ENCODE measurements at places on chromosomes 7 and 10.
A peak's percentile ranks its signal among the peaks of the same experiment; 100 is the strongest.

GRCh38 chr7:125382401-125382800 is 452.8 kb upstream of the POT1 start:
- no peak for DNase-seq

DNA sequence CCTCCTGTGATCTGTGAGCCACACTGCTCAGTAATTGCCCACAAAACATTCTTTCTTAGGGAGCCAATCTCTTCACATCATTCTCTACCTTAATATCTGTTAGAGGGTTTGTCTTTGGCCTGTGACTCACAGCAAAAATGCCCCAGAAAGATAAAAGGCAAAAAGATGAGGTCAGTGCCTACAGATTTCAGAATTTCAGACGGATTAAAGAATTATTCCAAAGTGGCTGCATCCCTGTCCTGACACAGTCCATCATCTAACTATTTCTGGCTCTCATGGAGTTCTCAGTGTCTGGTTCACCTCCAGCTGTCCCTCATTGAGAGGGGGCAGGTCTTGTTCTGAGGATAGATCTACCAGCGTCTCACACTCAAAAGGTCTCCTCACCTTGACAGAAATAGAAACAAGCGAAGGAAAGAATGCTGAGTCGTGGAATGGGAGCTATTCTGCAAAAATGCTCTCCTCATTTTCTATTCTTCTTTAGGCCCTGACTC is 138.5 kb upstream of the AOAH start:
- DNase-seq = no peak

GRCh38 chr10:47094126-47094525 is 182.9 kb downstream of the PTPN20 start:
- no peak for DNase-seq

- no peak for DNase-seq
Measured at GRCh38 chr7:151893405-151893923, 16.5 kb upstream of the PRKAG2 start.

DNA sequence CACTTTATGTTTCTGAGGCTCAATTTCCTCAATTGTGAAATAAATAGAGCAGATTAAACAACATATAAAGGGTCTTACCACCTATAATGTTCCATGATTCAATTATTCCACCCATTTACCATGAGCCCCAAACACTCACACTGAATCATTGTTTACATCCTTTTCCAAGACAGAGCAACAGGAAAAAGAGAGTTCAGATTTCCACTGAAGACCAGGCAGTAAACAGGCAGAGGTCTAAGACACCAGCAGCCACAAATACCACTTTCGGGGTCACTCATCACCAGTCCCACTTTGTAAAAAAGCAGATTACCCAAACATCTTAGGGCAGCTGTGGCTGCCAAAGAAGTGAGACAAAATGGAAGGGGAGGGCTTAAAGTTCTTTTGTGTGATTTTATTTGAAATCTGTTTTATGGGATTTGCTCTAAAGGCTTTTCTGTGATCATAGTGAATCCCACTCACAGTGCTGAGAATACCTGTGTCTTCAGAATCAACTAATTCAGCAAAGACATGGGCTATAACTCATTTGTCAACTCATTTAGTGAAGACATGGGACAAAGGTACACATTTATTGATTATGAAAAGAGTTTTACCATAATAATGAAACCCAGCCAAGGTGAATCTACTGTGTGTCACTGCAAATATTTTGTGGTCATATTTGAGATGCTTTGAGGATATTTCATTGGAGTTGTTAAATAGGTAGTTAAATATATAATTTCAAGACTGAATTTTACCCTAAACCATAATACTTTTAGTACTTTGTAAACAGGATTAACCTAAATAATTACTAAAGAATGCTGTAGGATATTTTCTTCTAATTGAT is 24.8 kb upstream of the DLD start:
- no peak for DNase-seq

DNA sequence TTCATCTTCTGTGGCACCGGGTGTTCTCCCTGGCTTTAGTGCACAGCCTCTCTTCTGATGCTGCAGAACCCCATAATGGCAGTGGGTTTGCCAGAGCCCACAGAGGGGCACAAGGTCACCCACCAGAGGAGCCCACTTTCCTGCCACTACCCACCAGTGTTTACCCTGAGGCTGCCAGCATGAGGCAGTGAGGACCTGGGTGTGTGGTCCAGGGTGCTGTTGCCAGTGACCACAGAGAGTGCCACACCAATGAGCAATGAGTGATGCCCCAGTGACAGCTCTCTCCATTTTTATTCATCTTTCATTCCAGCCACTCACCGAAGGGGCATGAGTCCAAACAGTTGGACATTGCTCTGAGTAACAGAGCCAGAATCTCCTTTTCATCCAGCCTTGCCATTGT is 34.8 kb downstream of the MTURN start:
- DNase-seq = no peak

DNA sequence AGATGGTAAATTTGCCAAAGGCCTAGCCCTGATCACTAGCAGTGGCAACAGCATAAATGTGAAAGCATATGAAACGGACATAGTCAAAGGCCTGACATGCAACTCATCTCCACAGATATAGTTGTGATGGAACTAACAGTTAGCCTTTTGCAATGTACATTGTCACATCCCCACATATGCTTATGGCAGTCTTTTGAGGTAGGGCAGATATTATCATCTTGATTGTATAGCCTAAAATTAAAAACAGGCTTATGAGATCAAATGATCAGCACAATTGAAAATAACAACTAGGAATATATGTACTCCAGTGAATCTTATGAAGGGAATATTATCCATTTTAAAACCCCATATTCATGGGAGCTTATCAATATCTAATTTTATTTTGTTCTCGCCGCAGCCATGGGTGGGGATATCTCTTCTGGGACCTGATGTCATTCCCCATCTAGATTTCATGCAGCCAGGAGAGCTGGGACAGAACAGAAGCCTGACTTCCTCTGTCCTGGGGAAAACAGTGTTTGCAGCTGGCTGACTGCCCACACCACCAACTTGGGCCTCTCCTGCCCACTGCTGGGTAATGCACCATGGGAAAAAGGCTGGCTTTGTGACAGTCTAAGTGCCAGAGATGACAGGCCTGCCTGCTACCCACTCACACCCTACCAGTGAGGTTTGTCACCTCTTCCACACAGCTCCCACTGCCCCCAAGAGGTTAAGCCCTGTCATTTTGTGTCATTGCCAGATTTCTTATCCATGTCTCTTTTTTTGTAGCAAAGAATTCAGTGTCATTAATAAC is 180.2 kb upstream of the FZD1 start:
- DNase-seq = no peak

- no peak for DNase-seq
Measured at GRCh38 chr10:95337423-95338160, 46.8 kb upstream of the PDLIM1 start.

GRCh38 chr10:131997366-131998049 is 15.8 kb upstream of the BNIP3 start:
- peak; percentile 57 for DNase-seq

Measured in neural progenitor cell (in vitro differentiated cells).